ENCODE measurements at places on chromosomes 6 and 20.

GRCh38 chr6:7568021-7568420 is 22.0 kb upstream of the SNRNP48 start:
- DNase-seq: no peak

DNA sequence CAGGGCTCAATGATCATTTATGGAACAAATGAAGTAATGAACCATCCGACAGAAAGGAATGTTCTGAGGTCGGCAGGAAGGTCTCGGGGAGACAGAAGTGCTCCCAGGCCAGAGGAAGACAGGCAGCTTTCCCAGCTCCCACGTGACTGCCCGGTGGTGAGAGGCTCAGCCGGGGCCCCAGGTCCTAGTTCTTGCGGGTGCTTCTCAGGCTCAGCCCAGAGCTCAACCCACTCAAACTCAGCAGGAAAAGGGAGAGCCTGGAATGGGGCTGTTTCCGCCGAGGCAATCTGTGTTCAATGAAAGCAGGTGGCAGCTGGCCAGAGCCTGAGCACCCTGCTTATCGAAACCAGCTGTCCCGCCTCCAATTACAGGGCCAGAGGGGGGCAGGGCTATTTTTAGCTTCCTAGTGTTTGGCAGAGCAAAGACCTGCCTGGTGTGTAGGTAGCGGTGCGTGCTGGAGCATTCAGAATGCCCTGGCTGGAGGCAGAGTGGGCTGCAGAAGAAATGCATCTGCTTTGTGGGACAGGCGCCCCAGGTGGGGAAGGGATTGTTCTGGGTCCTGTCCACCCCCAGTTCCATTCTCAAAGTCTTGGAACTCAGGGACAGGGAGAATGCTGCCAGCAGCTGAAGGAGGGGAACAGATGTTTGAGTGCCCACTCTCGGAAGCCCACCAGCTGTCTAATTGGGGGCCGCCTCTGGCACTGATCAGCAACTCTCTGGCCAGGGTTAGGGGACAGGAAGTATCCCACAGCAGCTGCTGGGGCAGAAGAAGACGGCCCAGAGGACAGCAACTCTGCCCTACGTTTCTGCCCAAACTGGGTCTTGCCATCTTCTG is 145.1 kb downstream of the PREX1 start:
- DNase-seq: peak; percentile 92

DNA sequence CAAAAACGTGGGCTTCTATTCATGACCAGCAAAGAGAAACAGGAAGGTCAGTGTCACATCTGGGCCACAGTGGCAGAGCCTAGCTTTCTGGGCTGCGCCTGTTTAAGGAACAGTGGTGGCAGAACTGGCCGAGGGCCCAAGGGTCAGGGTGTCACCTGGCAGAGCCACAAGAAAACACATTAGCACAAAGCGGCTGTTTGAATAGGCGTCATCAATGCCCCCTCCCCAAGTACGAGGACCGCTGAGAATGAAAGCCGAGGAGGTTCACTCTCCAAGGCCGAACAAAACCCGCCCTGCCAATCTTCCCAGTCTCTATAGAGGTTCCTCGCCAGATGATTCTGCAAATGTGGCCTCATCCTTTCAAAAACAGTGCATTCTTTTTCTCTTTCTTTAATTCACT is 125.2 kb upstream of the TRAF3IP2 start:
- DNase-seq: no peak

DNA sequence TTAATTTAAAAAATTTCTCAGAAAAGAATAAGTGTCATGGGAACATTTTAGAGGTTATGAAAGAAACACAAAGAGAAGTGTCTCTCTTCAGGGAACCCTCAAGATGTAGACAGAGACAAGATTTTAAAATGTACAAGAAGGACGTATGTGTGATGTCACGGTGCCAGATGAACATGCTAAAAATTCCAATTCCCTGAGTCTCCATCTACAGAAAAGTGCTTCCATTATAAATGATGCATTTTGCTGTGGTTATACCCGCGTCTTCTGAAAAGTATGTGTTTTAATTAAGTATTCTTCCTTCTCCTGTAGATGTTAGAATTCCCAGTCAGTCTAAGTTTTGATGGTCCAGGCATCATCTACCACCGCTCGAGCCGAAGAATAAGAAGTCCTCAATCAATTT is 489.1 kb downstream of the PREX1 start:
- DNase-seq: no peak

DNA sequence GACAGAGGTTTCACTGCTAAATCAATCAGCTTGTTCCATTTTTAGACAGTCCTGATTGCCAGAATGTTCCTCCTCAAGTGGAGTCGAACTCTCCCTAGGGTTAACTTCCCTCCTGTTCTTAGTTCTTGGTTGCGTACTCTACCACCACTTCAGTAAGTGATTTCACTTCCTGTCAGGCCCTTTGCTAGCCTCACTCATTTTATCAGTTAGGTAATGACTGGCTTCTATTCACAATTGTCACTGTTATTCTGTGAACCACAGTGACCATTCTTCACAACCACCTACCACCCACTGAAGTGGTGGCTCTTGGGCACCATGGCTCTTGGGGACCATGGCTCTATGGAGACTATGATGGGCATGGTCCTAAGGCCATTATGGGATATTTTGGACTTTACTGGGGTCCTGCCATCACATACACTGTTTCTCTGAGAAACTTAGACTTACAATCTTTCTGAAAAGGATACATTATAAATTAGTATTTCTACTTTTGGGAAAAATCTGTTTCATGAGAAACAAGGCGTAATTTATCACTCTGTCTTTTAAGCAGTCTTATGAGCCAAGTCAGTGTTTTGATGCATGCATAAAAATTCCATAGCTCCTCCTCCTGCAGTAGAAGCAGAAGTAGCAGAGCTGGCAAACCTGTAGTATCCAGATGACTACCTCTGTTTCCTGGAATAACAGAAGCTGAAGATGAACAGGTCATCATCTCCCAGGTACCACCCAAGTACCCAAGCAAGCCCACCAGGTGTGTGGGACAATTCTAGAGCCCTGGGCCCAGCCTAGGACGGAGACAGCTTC is 66.3 kb downstream of the ATXN1 start:
- DNase-seq: no peak

DNA sequence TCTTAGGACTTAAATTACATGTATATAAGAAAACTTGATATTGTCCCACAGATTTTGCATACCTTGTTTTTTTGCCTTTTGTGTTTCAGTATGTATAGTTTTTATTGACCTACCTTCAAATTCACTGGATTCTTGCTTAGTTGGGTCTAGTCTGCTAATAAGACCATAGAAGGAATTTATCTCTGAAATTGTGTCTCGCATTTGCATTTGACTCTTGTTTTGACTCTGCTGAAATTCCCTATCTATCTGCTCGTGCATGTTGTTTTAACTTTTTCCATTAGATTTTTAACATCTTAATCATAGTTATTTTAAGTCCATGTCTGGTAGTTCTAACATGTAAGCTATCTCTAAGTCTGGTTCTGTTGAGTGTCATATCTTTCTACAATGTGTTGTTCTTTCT is 163.9 kb downstream of the SCP2D1 start:
- no peak for DNase-seq
